ENCODE measurements at places on chromosomes 1 and 21.

DNA sequence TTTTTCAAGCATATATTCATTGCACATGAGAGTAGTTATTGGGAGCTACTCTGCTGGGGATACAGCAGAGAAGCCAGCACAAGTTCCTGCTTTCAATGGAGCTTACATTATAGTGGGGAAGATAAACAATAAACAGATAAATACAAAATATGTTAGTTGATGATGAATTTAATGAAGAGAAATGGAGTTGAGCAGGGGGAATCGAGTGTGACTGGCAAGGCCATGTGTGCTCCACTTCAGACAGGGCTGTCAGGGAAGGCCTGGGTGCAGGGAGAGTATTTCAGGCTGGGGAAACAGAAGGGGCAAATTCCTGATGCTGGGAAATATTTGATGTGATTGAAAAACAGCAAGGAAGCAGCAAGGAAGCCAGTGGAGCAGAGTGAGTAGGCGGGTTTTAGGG is 21.2 kb upstream of the BRDT start:
- no peak for DNase-seq

- DNase-seq = no peak
These were observed 128.6 kb downstream of the LRIG2 start for GRCh38 chr1:113201560-113201959.

- DNase-seq = no peak
These were observed 45.1 kb upstream of the ROR1 start for GRCh38 chr1:63728611-63729226.

- DNase-seq = no peak
These were observed 14.5 kb downstream of the AHDC1 start for GRCh38 chr1:27589441-27589840.

- DNase-seq = no peak
These were observed 69.4 kb downstream of the NTPCR start for GRCh38 chr1:233019778-233020325.

DNA sequence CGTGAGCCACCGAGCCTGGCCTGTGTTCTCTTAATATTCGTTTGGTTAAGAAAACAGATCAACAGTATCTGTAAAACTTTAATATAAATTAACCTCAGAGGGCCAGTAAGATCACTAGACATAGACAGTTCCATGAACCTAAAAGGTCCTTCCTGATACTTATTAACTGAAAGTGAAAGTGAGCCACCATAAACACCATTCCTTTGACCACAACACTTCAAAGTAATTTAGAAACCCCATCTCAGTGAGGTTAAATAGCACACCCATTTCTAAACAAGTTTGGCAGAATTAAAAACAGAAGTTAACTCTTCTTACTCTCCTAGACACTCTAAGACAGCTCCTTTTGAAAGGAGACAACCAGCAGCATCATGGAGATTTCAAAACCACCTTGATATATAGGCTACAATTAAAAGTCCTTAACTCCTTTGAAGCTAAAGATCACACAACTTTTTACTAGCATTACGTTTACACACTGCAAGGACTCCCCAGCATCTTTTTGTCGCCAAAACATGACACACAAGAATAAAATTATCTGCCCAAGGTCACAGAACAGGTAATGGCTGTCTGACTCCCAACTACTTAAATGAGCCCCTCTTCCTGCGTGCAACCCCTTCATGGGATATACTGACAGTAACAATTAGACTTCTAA is 2.2 kb downstream of the RNF19B start:
- DNase-seq = peak; percentile 18

- DNase-seq = no peak
These were observed 22.8 kb upstream of the ELOA start for GRCh38 chr1:23720256-23720995.

- no peak for DNase-seq
These were observed 864 bp upstream of the KRTAP12-3 start for GRCh38 chr21:44656868-44657267.

DNA sequence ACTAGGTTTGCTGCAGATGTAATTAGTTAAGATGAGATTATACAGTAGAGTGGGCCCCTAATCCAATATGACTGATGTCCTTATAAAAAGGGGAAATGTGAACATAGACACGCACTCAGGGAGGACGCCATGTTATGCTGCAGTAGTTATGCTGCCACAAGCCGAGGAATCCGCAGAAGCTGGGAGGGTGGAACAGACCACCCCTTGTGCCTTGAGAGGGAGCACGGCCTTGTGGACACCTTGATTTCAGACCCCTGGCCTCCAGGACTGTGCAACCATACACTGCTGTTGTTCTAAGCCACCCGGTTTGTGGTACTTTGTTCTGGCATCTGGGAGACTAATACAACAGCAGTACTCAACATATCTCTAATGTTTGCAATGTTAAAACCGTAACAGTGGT is 57.9 kb upstream of the HIVEP3 start:
- no peak for DNase-seq

DNA sequence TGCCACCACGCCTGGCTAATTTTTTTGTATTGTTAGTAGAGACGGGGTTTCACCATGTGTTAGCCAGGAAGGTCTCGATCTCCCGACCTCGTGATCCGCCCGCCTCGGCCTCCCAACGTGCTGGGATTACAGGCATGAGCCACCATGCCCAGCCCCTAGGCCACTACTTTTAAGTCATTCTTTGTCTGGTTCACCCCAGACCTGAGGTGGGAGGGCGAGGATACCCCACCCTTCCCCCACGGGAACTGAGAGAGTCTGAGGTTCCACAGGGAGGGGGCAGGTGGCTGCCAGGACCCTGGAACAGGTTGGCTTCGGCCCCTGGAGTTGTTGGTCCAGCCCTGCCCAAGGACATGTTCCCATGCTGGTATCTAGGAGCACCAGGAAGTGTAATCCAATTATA is 7.7 kb upstream of the SDC3 start:
- DNase-seq = no peak

DNA sequence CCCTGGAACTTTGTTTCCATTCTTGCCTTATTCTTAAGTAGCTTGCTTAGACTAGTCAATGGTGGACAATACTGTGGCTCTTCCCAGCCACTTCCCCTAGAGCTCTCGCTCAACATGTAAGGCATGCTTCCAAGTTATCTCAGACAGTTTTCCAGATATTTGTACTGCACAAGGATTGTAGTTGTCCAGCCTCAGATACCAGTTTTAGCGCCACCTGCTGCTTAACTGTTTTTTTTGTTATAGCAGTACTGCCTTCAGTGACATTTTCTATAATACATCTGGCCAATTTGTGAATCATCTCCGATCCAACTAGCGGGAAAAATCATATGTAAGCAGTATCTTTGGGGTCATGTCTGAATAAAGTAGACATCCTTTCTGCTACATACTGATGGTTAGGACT is 346.7 kb upstream of the ADGRL4 start:
- peak; percentile 72 for DNase-seq

DNA sequence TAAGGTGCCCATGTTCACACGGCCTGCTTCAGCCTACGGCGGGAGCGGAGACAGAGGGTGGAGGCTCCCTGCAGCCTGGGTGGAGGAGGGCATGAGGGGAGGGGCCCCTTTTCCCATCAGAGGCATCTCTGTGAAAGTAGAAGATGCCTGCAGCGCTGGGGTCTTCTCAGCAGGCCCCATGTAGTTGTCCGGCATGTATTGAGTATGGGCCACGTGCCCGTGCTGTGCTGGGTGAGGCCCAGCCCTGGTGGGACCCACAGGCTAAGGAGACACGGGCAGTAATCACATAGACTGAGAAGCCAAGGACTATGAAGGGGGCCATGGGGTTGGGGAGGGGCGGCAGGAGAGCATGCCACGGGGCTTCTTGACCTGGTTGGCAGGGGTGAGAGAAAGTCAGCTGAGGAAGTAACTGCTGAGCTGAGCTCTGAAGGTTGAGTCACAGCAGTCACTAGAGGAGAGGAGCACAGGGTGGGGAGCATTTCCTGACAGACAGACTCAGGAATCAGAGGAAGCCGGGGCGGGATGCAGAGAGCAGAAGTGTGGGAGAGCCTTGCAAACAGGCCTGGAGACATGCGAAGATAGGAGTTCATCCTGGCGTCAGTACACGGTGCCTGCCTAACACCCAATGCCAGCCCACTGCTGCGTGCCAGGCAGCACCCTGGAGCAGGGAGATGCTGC is 21.6 kb downstream of the PSEN2 start:
- DNase-seq = peak; percentile 9

DNA sequence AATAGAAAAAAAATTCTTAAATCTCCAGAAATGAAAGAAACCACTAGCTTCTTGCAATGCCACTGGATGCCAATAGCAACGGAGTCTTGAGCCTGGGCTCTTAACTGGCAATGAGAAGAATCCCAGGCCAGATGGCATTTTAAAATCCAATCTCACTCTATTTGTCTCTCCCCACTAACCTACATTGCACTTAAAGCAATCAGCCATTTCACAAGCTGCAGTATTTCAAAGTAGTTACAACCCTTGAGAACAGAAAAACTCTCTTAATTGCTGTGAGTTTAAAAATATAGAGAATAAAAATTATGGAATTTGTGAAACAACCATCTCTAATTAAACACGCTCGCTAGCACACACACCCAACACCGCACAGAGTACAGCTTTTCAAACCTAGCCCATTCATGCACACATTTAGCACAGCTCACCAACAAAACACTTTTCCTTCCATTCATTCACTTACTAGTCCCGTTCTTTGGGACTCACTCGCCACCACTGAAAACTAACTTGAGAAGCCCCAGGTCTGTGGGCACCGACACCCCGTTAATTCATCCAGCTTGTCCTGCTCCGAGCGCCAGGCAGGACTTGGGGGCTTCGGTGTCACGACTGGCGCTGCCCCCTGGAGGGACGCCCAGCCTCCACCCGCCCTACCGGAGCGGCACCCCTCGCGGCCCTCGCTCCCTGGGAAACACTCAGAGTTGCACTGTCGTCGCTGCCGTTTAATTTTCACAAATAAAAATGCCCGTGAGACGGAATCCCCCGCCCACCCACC is 1.0 kb downstream of the DDAH1 start:
- no peak for DNase-seq

DNA sequence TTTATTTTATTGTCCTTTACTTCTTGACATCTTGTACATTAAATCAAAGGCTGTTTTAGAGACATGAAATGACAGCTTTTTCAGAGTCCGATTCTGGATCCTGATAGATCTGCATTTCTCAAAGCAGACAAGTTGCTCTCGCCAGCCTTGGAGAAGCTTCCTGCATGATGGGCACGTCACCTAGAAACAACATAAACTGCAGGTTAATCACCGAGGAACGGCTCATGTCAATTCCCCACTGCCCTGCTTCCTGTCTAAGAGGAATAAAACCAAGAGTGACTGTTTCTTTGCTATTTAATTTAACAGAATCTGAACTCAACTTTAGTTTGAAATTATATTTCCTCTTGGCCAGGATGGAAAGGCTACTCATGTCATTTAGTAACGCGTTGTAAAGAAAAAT is 77.0 kb downstream of the RWDD3 start:
- no peak for DNase-seq

DNA sequence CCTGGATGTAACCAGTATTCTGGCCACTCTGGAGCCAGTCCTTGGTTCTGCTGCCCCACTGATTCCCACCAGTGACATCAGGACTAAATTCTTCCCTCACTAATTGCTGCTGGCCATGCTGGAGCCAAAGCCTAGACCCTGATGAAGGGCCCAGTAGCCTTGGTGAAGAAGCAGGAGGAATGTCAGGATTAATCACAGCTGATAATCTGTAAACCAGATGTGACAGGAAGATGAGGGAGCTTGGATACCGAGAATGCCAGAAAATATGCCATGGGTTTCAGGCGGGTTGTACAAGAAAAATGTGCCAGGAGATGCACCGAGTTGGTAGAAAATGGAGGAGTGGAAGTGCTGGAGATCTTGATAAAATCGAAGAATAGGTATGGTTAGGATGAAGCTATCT is 119.0 kb upstream of the PPP2R5A start:
- DNase-seq = no peak

DNA sequence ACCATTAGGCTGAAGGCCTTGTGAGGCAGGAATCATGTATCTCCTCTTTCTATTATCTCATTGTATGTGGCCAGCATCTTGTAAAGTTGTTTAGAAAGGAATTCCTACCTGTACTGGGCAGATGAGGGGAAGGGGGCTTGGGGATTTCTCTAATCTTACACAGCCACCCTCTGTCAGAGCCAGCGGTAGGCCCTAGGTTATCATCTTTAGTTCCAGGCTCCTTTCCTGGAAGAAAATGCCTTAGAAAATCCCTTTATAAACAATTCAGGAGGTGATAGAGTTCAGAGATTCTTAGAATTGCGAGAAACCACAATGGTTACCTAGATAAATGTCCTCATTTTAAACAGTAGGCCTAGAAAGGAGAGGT is 35.2 kb downstream of the DPT start:
- peak; percentile 39 for DNase-seq

- DNase-seq = peak; percentile 17
These were observed 485.7 kb upstream of the BRINP3 start for GRCh38 chr1:190963321-190963720.

GRCh38 chr1:30058970-30059369 is 664.4 kb downstream of the MATN1 start:
- peak; percentile 75 for DNase-seq

DNA sequence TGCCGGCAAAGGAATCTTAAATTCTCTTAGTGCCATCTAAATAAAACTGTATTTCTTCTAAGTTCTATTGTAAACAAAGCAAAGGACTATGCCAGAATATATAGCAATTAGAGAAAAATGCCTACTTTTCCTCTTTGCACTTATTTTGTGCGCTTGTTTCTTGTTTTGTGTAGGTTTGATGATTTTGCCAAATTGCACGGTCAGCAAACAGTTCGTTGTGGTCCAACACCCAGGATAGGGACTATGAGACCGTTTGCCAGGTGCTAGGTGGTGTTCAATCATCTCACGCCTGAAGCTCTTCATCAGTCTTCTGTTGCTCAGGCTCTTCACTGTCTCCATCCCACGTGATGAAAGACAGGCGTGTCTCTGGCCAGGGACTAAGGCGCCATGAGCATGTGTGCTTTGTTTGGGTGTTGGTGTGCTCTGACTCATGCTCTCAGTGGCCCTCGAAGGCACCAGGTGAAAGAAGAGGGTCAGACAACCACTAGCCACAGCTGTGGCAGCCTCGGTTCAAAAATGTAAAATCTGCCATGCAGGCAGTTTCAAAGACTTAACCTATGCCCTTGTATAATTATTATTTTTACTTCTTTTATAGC is 36.9 kb upstream of the KCNE1 start:
- no peak for DNase-seq

DNA sequence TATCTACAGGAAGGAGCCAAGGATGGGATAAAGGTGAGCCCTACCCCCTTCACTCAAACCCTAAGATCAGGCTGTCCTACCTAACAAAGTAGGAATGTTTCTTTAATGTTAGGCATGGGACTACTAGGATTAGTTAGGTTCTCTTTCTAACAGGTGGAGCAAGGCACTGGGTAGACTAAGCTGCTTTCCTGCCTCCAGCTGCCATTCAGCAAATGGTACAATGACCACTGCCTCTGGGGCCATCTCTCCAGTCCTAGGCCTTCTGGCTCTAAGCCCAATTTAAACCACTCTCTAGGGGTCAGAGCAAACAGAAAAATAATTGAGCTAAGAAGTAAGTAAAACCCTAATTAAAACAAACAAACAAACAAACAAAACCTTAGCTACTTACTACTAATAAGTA is 15.7 kb upstream of the IPO9 start:
- DNase-seq = no peak

- no peak for DNase-seq
These were observed 21.8 kb upstream of the GRHL3 start for GRCh38 chr1:24297187-24297851.

GRCh38 chr1:19416921-19417470 is 68.3 kb downstream of the CAPZB start:
- no peak for DNase-seq
